ENCODE measurements at places on chromosomes 11 and 22. TPM values are rescaled to one million over a fixed set of nuclear protein-coding genes. Genes with fewer than 3 reads are reported as not detected.

The LRRC55 gene
- 0.53 TPM for total RNA-seq

The ARHGEF17 gene
- total RNA-seq, result 30.7 TPM

The MMP12 gene
- 3.8 TPM for total RNA-seq

The RDX gene
- total RNA-seq, result 122 TPM

The MB gene
- total RNA-seq, result 12.5 TPM

The C11orf21 gene
- total RNA-seq, result 0.42 TPM

The PIWIL4 gene
- 6.9 TPM for total RNA-seq

The PDGFB gene
- 5.8 TPM for total RNA-seq

The MUC5B gene
- total RNA-seq, result not detected

The OR8A1 gene
- total RNA-seq, result not detected

The PYGM gene
- total RNA-seq, result 15.1 TPM
